ENCODE measurements at places on chromosomes 2 and 18.
A peak's percentile ranks its signal among the peaks of the same experiment; 100 is the strongest.

- no peak for DNase-seq
Measured at GRCh38 chr2:106065268-106065982, 128.7 kb downstream of the UXS1 start.

DNA sequence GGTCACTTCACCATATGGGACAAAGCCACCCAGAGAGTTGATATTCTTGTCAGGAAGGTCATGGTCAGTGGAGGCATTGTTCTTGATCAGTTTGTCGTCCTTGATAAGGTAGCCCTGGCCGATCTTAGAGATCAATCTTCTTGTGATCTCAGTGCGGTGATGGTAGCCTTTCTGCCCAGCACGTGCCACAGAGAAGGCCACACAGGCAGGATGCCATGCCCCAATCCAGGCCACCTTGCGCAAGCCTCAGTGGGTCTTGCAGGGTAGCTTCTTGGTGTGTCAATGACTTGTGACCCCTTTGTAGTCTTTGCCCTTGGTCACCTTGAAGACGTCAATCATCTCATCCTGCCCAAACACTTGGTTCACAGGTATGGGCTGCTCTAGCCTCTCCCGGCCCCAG, 143.9 kb upstream of the ASB18 start:
- no peak for DNase-seq

- no peak for DNase-seq
Measured at GRCh38 chr2:103896182-103896581, 957.7 kb upstream of the POU3F3 start.

GRCh38 chr2:109005686-109006204, 16.7 kb upstream of the EDAR start:
- DNase-seq: no peak

- DNase-seq: no peak
Measured at GRCh38 chr2:238383743-238384380, 42.9 kb upstream of the ASB1 start.

GRCh38 chr2:24730481-24730880, 62.7 kb downstream of the PTRHD1 start:
- DNase-seq: no peak

- DNase-seq: no peak
Measured at GRCh38 chr2:45330637-45331409, 280.2 kb downstream of the SRBD1 start.

GRCh38 chr2:3643371-3644245, 14.4 kb upstream of the ALLC start:
- DNase-seq: no peak

GRCh38 chr18:10482985-10483949, 28.8 kb downstream of the APCDD1 start:
- no peak for DNase-seq

DNA sequence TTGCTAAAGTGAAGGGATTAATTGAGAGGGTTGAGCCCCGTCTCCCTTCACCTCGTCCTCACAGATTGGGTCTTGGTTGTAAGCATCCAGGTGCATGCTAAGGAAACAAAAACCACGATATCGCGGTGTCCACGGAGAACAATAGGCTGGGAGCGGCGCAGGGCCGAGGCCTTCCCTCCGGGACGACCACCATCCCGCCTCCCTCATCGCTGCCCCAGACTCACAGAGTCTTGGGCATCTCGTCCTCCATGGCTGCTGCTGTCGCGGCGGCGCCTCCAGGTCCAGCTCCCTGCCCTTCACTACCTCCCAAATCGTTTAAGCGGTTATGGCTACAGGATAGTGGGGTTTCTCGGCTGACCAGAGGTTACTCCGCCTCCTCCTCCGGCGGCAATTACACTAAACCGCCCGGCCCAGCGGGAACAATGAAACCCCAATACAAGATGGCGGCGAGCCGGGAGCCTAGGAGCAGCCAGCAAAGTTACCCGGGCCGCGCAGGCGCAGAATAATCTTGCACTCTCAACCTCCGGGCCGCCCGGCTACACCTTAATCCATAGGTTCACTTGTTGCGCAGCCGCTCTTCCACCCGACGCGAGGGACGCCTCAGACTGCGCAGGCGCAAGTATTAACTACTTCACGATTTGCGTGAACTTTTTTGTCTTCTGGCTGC, at the start of gene TIA1:
Gene TIA1, minus strand, starts transcription at position 448 of the 667 bp plus-strand sequence. Its CDS starts 198 bp downstream, at position 250.
- DNase-seq: peak; percentile 96

DNA sequence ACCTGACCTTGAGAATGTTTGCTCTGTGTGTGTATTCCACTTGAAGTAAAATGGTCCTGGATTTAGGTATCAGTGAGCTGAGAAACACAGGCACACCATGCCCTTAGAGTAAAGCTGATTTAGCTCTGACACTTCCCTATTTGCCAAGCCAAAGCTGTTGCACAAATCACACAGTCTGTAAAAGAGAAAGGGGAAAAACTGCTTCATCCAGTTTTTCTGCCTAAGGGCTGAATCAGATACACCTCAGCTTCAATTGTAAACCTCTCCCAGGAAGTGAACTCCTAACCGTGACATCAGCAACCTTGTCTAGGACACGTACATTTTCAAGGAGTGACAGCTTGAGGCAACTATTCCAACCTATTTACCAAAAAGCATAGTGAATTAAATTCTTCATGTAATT, 150.4 kb downstream of the NR4A2 start:
- no peak for DNase-seq

GRCh38 chr2:18487106-18487913, 73.1 kb downstream of the RDH14 start:
- no peak for DNase-seq

DNA sequence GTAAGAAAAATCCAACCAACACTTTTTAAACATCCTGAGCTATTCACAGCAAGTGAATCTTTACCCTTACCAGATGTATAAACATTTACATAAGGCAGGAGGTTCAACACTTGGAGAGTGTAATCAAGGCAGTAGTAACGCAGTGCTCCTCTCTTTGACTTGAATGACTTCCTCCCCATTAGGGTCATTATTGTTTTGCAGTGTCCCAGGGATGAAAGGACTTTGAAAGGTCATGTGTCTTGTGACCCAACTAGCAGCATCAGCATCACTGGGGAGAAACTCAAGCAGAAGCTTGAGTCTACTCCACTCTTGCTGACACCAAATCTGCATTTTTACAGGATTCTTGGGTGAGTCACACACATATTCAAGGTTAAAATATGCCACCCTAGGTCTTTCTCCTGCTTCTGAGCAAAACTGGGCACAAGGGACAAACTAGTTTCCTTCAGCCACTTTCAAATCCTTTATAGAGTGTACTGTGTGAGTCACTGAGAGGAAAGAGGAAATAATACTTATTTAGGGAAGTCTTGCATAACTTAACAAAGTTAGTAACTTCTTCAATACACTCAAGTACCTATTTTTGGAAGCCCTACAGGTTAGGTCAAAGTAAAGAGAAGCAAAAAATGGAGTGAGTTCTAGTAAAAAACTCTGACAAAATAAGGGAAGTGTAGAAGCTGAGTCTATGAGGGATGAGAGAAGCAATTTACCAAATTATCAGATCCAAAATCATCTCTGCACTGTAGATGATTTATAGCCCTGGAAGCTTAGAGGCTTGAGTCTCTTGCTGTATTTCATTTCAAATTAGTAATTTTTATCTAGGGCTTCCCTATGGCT, 51.0 kb upstream of the EML4 start:
- no peak for DNase-seq

GRCh38 chr2:30800159-30800558, 7.1 kb downstream of the CAPN13 start:
- DNase-seq: no peak

DNA sequence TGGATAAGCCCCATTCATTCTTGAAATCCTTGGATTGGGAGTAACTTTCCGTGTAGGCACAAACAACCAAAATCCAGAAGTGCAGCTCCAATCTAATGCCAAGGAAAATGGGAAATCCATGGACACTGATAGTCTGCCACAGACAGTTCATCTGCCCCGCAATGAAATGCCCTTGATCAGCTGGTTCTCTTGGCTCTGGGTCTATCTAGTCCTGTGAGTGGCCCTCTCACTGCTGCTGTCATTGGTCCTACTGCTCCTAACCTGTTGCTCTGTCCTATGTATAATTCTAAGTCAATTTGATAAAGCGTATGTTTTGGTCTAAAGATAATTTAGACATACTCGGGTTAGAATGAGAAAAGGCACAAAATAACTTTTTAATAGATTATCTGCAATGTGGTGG, 13.7 kb upstream of the TMEM182 start:
- no peak for DNase-seq

- DNase-seq: no peak
Measured at GRCh38 chr2:44579115-44579836, 217.5 kb downstream of the CAMKMT start.

DNA sequence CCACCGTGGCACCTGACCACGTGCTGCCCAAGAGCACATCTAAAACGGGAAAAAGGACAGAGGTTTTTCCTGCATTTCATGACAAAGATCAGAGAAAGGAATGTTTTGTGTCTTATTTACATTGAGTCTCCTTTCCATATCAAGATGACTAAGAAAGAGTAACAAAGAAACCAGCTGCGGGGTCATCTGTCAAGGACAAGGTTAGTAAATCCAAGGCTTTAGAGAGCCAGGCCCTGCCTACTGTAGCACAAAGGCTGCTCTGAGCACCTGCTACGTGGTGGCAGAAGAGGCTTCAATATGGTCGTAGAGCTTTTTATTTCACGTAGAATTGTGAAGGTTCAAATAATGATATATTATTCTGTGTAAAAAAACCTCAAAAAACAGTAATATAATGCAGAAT, 51.0 kb downstream of the PRELID3A start:
- no peak for DNase-seq

DNA sequence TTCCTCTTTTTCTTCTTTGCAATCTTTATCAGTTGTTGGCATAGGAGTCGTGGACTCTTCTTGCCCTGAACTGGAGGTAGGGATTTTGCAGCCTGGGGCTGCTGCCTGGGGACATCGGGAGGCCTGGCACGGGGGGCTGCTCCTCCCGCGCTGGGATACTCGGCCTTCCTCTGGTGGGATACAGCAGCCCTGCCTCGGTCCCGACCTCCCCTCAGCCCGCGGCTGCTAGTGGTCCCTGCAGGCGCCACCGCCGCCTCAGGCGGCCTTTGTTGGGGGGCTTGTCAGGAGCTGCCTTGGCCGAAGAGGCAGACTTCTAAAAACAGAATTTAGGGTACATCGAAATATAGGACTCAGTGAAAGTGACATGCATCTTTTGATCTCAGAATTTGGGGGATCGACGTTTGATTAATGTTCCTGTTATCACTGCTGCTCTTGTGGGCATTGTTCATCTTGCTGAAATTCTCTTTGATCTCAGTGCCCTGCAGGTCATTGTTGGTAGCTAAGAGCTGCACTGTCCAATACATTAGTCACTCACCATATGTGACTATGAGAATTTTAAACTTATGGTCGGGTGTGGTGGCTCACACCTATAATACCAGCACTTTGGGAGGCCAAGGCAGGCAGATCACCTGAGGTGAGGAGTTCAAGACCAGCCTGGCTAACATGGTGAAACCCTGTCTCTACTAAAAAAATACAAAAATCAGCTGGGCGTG, 16.3 kb downstream of the POLR2D start:
- no peak for DNase-seq

DNA sequence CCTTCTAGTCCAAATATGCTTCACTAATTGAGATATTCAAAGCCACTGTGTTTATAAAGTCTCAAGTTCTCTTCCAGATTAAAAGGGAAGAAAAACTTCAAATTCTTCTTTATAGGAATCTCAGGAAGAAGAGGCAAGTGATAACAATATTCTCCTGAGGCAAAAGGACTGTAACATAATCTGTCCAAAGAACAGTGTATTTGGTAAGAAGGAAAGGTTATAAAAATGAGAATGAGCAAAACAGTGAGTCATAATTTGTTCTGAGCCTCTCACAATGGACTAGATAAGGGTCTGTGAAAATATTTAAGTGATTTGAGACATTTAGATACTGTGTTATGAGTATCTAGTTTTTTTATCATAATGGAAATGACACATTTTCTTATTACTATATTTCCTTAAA, 44.3 kb downstream of the SNRPD1 start:
- no peak for DNase-seq

- no peak for DNase-seq
Measured at GRCh38 chr2:239942871-239943311, 82.3 kb downstream of the NDUFA10 start.

DNA sequence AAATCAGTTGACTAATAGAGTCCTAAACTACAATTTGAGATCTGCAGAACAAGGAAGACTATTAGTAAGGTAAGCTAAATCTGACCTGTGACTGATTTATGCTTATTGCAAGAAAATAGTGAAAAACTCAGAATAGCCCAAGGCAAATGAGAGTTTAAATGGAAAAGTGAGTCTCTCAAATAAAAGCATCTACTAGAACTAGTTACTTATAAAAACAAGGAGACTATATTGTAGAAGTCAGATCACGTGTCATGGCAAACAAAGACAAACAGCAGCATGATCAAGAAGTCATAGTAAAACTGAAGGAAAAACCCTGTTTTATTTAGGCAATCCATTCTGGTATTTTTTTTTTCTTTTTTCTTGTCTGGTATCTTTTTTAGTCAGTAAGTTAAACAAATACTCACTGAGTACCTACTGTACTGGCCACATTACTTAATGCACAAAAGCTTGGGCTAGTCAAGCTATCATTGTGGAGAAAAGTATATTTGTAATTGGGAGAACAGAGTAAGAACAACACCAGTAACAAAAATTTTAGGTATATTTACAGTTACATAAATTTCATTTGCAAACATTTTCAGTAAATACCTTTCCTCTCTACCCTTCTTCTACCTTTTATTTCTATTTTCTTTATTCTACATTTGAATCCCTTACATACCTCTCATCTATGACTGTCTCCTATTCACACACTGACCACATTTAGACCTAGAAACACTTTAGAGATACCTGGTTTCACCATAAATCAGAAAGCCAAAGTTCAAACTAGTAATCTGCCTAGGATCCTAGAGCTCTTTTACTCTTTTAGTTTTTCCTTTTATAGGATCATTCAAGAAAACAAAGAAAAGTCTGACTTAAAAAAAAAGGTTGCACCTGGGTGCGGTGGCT, 23.7 kb downstream of the CCDC88A start:
- DNase-seq: no peak

- DNase-seq: no peak
Measured at GRCh38 chr18:2087877-2088673, 483.2 kb downstream of the METTL4 start.

GRCh38 chr18:35122586-35123224, 81.5 kb downstream of the MAPRE2 start:
- DNase-seq: no peak

- DNase-seq: no peak
Measured at GRCh38 chr2:217168496-217168895, 308.6 kb upstream of the TNP1 start.

GRCh38 chr18:63311118-63312018, 8.2 kb downstream of the BCL2 start:
- no peak for DNase-seq

GRCh38 chr2:60719331-60719730, 36.7 kb upstream of the PAPOLG start:
- no peak for DNase-seq

All from CMK (cell line).